ENCODE measurements at places on chromosomes 5 and 9. TPM values are rescaled to one million over a fixed set of nuclear protein-coding genes. Genes with fewer than 3 reads are reported as not detected.

- no peak overlapping the region for H3K27ac ChIP-seq
- H3K4me3 ChIP-seq = no peak overlapping the region
- H3K4me1 ChIP-seq = no peaks in the 10 kb centered on the region
- no peaks in the 10 kb centered on the region for H3K27me3 ChIP-seq
- H3K36me3 ChIP-seq = no peaks in the 10 kb centered on the region
- DNase-seq = no peak
Measured at GRCh38 chr5:82624062-82624461, 345.9 kb upstream of the RPS23 start.

DNA sequence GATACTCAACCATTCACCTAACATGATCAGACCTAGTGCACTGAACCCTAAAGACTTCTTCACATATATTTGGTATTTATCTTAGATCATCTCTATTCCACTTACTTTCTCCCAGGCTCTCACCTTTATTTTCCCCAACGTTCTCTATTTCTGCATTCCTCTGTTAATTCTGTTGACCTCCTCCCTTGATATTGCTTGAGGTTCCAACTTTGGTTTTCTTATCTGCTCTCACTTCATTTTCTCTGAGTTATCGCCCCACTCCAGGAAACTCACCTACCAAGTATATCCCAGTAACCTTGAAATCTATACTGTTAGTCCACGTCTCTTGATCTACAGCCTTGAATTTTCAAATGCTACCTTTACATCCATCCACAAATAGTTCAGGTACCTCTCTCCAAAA is 9.2 kb downstream of the NADK2 start:
- H3K4me1 ChIP-seq = peaks cover 8% of the 10 kb centered on the region
- H3K36me3 ChIP-seq = no peaks in the 10 kb centered on the region
- no peak overlapping the region for H3K4me3 ChIP-seq
- no peak overlapping the region for H3K27ac ChIP-seq
- H3K27me3 ChIP-seq = no peaks in the 10 kb centered on the region
- DNase-seq = no peak

- H3K4me1 ChIP-seq = no peaks in the 10 kb centered on the region
- H3K36me3 ChIP-seq = peaks cover 14% of the 10 kb centered on the region
- no peak for DNase-seq
- no peak overlapping the region for H3K27ac ChIP-seq
- H3K27me3 ChIP-seq = no peaks in the 10 kb centered on the region
Measured at GRCh38 chr9:127684576-127684975, 22.2 kb upstream of the CFAP157 start.

PCDHA9 gene
- total RNA-seq = 0.30 TPM

DNA sequence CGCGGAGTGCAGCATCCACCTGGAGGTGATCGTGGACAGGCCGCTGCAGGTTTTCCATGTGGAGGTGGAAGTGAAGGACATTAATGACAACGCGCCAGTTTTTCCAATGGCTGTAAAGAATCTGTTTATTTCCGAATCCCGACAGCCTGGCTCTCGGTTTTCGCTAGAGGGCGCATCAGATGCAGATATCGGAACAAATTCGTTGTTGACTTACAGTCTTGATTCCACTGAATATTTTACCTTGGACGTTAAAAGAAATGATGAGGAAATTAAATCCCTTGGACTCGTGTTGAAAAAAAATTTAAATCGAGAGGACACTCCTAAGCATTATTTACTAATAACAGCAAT is 611 bp downstream of the PCDHA3 start:
- no peaks in the 10 kb centered on the region for H3K4me1 ChIP-seq
- H3K27ac ChIP-seq = no peak overlapping the region
- no peak overlapping the region for H3K4me3 ChIP-seq
- no peak for DNase-seq
- no peaks in the 10 kb centered on the region for H3K36me3 ChIP-seq
